Activated naive CD8-positive, alpha-beta T cell treated with anti-CD3 and anti-CD28 coated beads for 36 hours (primary cell): ENCODE measurements at places on chromosomes 7 and 10.
A peak's percentile ranks its signal among the peaks of the same experiment; 100 is the strongest.

DNA sequence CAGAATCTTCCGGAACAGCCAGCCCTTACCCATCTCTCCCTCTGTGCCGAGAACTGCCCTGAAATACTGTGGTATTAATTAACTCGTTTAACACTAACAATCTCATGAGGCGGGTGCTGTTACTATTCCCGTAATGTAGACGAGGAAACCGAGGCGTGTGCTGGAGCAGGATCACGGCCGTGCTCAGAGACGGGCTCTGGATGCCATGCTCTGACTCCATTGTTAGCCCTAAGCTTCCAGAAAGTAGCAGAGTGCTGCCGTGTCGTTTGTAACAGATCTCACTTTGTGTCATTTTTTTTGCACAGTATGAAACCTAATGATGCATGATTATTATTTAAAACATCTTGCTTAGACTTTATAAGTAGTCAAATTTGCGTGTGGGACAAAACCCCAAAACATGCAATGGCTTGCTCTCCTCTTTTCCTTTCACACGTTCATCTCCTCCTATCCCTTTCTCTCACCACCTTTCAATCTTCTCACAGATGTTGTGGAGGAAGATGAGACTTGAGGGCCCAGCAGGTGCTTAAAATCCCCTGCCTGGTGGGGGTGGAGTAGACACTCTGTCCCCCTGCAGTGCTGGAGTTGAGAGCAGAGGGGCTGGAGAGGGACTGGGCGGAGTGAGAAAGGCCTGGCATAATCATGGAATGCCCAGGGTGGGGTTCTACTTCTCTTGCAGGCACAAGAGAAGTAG, 482 bp upstream of the ACTR3C start:
- peaks cover 45% of the 10 kb centered on the region for H3K4me1 ChIP-seq
- DNase-seq = no peak
- H3K36me3 ChIP-seq = peaks cover 52% of the 10 kb centered on the region

DNA sequence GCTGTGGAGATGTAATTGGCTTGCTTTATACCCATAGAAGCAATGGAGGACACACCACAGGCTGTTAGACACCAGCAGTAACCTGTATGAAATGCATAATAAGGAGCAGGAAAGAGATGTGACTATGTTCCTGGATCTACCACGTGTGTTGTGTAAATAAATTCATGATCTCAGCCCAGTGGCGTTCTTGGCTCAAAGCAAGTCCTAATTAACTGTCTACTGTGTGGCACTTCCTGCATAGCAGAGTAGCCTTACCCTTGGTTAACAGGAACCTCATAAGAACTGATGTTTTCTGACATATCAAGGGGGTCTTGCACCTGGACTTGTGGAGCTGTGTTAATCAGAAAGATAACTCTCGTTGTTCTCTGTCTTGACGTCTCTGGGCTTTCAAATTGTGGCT, 25.7 kb upstream of the FAM180A start:
- no peak overlapping the region for H3K4me3 ChIP-seq
- peaks cover 23% of the 10 kb centered on the region for H3K27me3 ChIP-seq
- H3K27ac ChIP-seq = no peak overlapping the region

DNA sequence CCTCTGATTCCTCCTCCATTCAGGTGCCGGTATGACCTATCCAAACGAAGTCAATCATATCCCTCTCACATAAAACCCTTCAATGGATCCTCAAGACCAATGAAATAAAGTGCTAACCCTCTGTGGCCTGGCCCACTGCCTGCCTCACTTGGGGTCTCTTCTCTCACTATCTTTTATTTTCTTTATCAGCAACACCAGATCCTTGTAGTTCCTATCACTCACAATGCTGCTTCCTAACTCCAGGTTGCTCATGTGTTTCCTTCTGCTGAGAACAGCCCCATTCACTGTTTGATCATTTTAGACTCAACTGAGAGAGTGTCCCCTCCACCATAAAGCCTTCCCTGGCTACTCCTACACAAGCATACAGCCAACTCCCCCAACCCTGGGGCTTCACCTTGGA, 180.6 kb downstream of the DOCK4 start:
- H3K27ac ChIP-seq = no peak overlapping the region
- H3K4me1 ChIP-seq = no peaks in the 10 kb centered on the region
- H3K4me3 ChIP-seq = no peak overlapping the region
- DNase-seq = no peak
- H3K27me3 ChIP-seq = no peaks in the 10 kb centered on the region

DNA sequence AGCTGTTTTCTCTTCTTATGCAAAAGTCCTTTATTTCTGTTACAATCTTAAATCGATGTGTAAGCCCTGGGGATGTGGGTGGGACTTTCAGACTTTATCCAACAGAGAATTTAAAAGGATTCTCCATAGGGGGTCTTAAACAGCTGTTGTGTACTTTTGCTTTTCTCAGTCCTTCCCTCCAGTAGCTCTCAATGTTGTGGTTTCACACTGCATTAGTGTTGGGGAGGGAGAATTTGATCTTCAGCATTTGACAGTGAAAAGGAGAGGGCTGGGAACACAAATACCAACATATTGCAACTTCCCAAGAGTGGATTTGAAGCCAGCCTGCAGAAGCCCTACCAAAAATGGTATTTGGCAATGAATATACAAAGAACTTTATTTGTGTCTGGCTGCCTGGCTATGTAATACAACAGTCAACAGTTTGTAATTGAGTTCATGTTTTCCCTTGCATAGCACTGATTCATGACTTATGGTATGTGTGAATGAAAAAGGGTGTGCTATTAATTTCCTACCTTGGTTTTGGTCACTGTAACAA, 80.1 kb upstream of the CAPZA2 start:
- no peak overlapping the region for H3K4me3 ChIP-seq
- H3K36me3 ChIP-seq = no peaks in the 10 kb centered on the region
- H3K27me3 ChIP-seq = peaks cover 4% of the 10 kb centered on the region
- H3K4me1 ChIP-seq = peaks cover 12% of the 10 kb centered on the region
- no peak for DNase-seq
- no peak overlapping the region for H3K27ac ChIP-seq

GRCh38 chr10:73095481-73096021, 1.1 kb downstream of the P4HA1 start:
- peak overlapping the region; percentile 96 for H3K27ac ChIP-seq
- H3K36me3 ChIP-seq = peaks cover 26% of the 10 kb centered on the region
- peak overlapping the region; percentile 93 for H3K4me3 ChIP-seq
- no peaks in the 10 kb centered on the region for H3K27me3 ChIP-seq
- peaks cover 26% of the 10 kb centered on the region for H3K4me1 ChIP-seq
